ENCODE measurements at places on chromosomes 6 and 20. TPM values are rescaled to one million over a fixed set of nuclear protein-coding genes. Genes with fewer than 3 reads are reported as not detected.

- no peak for ATAC-seq
Measured at GRCh38 chr6:163340201-163340887, 74.2 kb upstream of the QKI start.

DNA sequence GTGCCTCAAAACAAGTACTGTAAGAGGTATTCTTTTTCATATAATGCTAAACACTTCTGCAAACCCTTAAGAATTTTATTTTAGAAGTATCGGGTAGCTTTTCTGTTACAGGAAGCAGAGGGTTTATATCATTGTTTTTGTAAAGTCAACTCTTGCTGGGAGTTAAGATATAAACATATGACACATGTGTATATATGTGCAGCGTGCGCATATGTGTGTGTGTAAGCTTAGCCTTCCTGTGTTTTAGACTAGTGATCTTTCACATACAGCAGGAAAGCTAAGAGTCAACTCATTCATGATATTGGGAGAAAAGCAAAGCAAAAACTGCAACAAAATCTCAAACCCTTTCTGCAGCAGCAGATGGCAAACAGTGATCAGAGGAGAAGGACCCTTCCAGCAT is 102.4 kb downstream of the ARID1B start:
- no peak for ATAC-seq

- no peak for ATAC-seq
Measured at GRCh38 chr6:71599359-71599758, 287.0 kb upstream of the RIMS1 start.

Gene C6orf118
- total RNA-seq, result not detected

Gene GSTA2
- not detected for total RNA-seq

Gene ESR1
- total RNA-seq, result 0.94 TPM

Gene USP49
- total RNA-seq, result 5.4 TPM

GRCh38 chr6:20599302-20600051 is 65.2 kb downstream of the CDKAL1 start:
- ATAC-seq, result no peak

DNA sequence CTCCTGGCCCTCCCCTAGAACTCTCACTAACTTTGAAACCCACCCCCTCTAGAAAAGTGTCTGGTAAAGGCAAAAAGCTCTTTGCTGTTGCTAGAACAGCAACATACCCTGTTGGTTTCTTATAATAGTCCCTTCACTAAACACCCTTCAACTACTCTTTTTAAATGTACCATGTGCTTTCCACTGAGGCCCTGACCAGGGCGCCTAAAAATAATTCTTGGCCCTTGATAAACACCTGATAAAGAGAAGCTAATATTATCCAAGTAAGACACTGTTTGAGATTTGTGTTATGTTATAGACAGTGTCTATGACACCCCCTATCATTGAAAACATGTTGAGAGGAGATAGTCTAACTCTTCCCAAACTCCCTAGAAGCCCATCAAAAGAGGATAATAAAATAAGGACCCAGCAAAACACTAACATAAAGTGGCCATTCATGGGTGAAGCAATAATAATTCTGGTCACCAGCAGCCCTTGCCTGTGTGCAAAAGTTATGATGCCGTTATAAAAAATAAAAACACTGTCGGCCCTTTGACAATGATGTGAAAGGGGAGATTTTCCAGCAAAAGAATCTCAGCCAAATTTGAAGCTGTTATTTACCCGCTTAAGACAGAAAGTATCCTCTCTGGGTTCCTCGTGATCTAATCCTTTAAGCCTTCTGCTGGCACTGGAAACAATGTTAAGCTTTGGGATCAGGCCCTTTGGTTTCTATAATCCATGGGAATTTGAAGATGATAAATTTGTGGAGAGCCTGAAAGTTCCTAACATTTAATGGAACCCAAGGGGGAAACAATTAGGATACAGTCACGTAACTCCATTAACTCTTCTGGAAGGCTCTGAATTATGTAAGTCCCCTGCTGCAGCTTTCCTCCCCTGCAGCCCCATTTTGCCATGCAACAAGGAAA is 122.6 kb upstream of the PLCB4 start:
- peak; percentile 70 for ATAC-seq

Gene TRIM31
- total RNA-seq, result not detected

Gene ACTL10
- total RNA-seq, result 2.3 TPM

DNA sequence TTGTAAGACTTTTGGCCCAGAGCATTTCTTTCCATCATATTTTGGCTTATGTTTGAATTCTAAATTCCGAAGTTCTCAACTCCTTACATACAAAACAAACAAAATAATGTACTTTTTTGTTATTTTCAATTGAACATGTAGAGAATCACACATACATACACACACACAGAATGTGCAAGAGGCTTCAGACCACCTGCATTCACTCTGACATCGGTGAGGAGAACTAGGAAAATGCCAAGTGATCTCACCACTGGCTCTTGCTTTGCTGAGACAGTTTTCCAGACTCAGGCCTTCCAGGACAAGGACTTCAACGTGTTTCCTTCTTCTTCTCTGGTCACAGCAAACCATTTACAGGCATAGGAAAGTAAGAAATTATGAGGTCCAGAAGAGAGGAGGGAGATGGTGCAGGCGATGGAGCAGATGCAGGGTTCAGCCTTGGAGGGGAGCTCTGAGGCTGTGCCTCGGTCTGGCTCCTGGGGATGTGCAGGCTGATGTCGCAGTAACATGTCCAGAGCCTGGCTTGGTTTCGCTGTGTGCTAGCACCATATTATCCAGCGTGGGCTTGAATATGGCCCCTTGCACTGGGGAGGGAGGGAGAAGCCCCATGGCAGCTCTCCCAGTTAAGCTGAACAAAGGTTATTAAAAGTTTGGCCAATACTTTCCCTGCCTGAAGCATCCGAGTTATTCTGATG is 93.4 kb downstream of the DACT2 start:
- ATAC-seq, result peak; percentile 60

Gene MOG
- not detected for total RNA-seq

Gene SYCP2L
- 0.40 TPM for total RNA-seq

Gene ZNF337
- 23.3 TPM for total RNA-seq

DNA sequence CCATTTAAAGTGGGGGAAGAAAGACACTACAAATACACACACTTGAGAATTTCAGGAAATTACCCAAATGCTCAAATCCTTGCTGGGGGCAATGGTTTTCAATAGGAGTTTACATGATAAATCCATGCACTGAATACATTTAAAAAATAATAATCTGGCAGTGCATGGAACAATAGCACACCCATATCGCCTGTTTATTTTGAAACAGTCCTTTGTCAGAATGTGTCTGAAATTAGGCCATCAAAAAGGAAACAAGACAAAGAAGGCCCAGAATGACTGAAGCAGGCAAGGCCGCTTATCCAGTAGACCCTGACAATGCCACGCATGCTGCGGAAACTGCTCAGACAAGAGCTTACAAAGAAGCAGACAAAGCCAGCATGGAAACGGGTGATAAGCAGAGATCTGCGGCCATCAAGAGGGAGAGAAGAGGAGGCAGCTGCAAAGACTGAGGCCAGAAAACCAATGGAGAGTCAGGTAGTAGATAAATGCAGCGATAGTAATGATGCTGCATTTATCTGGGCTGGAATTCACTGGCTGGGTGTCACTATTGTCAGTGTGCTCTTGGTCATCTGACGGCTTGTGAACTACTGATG is 211.9 kb upstream of the CNR1 start:
- ATAC-seq, result no peak

DNA sequence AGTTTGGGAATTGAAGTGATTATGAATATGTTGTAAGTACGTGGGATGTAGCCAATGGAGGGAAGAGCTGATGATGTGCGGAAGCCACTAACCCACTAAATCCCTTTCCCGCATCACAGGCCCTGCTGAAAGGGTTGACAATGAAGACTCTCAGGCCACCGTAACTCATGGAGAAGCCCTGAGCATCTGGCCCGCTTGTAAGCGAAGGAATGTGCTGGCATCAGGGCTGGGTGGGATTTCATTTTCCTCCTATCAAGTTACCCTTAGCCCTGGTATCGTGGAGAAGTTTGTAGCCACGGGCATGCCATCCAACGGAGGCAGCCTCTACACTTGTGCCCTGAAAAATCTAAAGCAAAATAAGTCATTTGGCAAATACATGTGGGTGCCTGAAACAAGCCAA is 355.0 kb downstream of the CDH26 start:
- ATAC-seq, result no peak

Gene RAE1
- total RNA-seq, result 16.5 TPM

Gene MCM8
- total RNA-seq, result 4.6 TPM

Gene TREML2
- not detected for total RNA-seq

DNA sequence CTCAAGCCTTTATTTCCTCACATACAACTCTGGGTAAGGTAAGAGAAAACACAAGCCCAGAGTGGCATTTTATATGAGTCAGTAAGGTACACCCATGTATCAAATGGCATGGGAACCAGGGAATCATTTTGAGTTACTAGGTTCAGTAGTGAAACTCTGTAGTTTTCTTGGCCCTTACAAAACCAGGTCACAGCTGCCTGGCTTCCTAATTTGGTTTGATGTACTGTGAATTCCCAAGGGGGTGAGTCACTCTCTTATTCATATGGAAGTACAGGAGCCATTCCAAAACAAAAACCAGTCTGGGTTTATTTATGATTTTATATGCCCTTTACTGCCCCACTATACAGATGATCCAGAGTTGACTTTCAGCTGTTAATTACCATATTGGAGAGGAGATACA is 70.7 kb downstream of the PDE7B start:
- peak; percentile 55 for ATAC-seq

DNA sequence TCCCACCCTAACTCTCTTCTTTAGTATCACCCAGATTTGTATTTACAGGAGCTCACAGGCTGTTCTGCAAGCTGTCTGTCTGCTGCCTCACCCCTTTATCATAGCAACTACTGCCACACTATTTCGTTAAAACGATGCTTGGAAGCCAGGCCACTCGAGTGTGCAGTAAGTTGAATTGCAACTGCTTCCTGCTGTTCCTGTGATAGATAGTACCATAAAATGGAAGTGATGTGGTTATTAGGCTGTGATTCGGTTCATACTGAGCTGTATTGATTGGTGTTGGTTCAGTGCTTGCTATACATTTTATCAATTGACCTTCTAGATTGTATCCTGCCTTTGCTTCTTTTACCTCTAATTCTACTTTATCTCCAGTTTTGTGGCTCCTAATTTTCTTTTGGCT is 325.4 kb downstream of the RNF144B start:
- ATAC-seq, result no peak

DNA sequence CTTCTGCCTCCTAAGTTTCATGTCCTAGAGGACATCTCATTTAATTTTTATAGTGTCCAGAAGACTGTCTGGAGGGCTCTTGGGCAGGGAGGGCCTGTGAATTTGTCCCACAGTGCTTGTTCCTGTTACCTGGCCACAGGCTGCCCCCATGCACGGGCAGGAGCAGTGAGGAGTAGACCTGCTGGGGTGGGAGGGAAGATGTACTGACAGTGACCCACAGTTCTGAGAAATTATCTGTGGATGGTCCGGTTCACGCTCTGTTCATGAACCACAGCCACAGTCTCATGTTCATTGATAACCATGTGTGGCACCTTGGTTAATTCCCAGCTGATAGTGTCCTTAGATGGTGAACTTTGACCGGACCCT is 18.8 kb upstream of the ZNF831 start:
- no peak for ATAC-seq

DNA sequence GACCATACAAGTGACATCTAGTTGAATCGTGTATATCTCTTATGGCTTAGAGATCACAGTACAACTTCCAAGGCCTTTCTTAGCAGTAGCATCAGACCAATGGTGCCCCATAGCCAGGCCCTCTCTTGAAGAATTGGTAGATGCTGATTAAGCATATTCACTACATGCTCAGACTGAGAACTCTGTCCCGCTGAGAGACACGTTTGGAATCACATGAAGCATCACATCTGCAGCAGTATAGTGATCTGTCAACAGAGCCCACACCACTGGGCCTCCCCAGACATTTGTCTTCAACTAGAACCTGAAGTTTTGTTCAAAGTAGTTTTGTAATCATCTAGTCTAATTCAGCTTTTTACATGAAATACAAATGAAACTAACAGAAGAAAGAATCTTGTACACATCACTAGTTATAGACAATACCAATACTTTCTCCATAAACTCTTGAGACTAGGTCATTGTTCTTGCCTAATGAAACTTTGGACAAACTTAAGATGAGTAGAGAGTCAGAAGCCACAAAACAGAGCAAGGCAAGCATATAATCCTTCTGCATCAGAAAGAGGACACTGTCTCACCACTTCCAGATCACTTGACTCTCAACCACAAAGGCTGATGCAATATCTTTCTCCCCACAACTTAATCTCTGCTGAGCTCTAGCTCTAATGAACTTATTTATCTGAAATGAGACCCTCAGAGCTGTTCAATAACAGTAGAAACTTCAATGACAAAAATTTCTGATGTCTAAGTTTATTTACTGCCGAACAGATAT is 182.7 kb downstream of the TBX18 start:
- no peak for ATAC-seq

DNA sequence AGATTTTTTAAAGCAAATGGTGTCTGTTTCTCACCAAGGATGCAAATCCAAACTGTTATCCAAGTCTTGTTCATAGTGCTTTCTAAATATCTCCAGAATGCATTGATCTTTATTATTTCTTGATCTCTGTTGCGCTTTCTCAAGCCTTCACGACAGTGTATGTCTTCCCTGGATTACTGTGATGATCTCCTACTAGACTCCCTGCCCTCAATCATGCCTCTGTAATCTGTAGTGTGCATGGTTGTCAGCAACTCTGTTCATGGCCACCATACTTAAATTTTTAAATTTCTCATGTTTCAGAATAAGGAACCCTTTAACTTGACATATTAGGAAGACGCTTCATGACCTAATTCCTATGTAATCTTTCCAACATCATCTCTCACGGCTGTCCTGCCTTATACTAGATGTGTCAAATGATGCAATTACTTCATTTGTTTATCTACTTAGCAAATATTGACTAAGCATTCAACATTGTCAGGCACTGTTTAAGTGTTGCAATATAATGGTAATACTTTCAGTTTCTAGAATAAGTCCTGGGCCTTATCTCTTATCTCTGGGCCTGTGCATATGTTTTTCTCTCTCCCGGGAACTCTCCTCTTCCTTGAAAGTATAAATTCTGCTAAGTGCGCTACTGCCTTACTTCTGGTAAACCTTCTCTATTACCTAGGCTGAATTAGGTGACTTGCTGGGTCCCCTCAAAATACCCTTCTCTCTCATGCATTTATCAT is 25.6 kb upstream of the AHI1 start:
- no peak for ATAC-seq

DNA sequence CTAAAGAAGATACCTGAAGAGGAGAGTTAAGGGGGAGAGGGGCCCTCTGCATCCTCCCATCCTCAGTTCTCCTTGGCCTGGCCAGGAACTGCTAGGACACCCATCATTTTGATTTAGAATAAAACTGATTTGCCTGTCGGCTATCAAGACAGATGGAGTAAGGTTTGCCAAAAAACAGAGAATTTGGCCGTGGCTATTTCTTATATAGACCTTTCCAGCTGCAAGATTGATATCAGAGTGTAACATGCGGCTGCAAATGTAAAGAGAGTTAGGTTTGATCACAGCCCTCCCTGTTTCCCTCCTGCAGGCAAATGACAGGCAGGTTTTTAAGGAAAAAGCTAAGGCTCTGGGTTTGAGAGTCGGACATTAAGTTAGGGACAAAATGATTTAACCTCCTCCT is 226.6 kb upstream of the TAB2 start:
- no peak for ATAC-seq

Gene NNAT
- 3.3 TPM for total RNA-seq

- ATAC-seq, result no peak
Measured at GRCh38 chr6:118889163-118889562, 4.8 kb upstream of the ASF1A start.

GRCh38 chr20:38290829-38291814 is 12.8 kb upstream of the BPI start:
- ATAC-seq, result peak; percentile 32

Data from gastroesophageal sphincter (tissue), 4 donors.